ENCODE measurements at places on chromosomes 5 and 9.
A peak's percentile ranks its signal among the peaks of the same experiment; 100 is the strongest.

GRCh38 chr5:36450229-36451014, 148.7 kb upstream of the RANBP3L start:
- DNase-seq = no peak

DNA sequence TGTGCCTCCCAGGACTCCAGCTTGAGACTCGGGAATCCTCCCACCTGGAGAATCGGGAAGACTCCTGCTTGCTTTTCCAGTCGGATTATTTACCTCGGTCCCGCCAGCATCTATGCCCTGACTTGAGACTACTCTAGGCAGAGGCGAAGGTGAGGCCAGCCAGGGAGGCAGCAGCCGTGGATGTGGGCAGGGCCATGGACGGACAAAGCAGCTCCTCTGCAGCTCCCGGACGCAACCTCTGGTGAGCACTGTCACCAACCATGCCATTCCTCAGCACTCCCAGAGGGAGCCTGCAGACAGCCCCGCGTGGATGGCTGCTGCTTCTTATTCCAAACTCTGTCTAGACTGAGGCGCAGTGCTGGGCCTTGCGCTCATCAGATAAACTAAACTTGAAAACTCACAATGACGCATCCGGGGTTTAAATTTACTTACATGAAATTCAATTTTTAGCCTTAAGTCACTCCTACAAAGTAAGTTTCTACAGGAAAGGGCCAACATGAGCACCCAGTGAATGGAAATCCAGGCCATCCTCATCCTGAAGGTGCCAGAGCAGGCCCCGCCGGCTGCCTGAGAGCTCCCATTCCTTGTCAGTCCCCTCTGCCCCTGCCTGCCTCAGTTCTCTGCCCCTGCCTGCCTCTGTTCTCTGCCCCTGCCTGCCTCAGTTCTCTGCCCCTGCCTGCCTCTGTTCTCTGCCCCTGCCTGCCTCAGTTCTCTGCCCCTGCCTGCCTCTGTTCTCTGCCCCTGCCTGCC, 17.8 kb downstream of the MED10 start:
- DNase-seq = no peak

GRCh38 chr9:10274175-10274574, 338.6 kb downstream of the PTPRD start:
- DNase-seq = no peak

- DNase-seq = no peak
Observed at GRCh38 chr5:404666-405241, 38.2 kb upstream of the EXOC3 start.

GRCh38 chr9:84597131-84597530, 72.4 kb upstream of the NTRK2 start:
- no peak for DNase-seq

- no peak for DNase-seq
Observed at GRCh38 chr5:30237189-30237588, 956.3 kb upstream of the CDH6 start.

- DNase-seq = no peak
Observed at GRCh38 chr9:92749071-92749933, 15.3 kb downstream of the BICD2 start.

DNA sequence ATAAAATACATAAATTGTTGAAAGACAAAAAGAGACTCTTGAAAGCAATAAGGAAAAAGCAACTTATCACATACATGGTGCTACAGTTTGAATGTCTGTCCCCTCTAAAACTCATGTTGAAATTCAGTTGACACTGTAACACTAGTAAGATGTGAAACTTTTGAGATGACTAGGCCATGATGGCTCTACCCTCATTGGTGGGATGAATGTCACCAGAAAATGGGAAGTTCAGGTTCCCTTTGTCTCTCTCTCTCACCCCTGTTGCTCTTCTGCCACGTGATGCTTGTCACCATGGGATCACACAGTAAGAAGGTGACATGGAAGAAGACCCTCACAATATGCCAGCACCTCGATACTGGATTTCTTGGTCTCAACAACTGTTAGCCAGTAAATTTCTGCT, 50.3 kb upstream of the SPTLC1 start:
- no peak for DNase-seq

- DNase-seq = no peak
Observed at GRCh38 chr5:55758231-55758630, 20.4 kb downstream of the DDX4 start.

GRCh38 chr9:109705515-109705914, 74.5 kb upstream of the PALM2AKAP2 start:
- DNase-seq = no peak

GRCh38 chr5:88675708-88676636, 207.0 kb downstream of the MEF2C start:
- DNase-seq = no peak

DNA sequence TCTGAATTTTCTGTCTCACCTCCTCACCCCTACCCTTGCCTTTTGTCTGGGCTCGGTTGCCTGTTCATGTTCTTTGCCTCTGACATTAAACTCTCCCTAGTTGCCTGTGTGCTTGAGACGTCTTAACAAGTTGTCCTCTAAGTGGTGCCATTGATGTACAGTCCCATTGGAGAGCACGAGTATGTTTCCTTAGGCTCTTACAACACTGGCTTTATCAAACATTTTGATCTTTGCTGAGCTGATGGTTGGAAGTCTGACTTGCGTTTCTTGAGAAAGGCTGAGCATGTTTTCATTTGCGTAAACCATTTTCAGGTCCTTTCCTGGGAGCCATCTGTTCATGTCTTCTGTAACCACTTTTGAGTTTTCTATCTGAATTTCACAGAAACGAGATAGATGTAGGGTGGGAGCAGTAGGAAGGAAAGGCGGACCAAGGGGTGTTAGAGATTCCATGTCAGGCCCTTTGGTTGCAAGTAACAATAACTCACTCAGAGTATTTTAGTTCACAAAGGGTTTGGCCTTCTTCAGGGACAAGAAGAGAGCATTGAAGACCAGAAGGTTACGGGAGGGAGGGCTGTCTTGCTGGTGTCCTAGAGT, 35.4 kb downstream of the OTULIN start:
- DNase-seq = no peak

GRCh38 chr5:105836268-105836667, 1834.5 kb downstream of the EFNA5 start:
- no peak for DNase-seq

DNA sequence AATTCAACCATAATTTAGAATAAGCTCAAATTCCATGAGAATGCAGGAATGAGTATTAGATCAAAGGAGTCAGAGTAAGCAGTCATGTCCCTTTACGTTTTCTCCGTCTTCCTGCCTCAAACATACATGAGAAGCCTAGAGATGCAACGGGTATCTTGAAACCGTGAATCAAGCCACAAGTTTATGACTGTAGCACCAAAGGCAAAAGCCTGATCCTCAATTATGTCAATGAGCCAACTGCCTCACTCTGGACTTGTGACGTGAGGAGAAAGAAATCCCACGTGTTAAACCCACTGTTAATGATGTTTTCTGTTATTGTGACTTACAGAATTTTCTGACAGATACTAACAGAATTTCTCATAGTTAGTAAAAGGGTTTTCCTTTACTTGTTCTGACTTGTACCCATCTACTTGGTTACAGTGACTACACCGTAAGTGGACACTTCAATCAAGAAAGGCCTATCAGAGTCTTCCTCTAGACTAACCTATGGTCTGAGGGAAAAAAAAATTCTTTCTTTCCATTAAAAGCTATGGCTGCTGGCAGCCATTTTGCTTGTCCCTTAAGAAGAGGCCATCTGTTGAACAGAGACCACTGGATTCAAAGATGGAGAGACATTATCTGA, 35.3 kb upstream of the HK3 start:
- DNase-seq = no peak

GRCh38 chr5:180313677-180314505, 22.0 kb upstream of the MAPK9 start:
- DNase-seq = peak; percentile 46

- DNase-seq = no peak
Observed at GRCh38 chr9:27564670-27565069, 8.6 kb downstream of the C9orf72 start.

DNA sequence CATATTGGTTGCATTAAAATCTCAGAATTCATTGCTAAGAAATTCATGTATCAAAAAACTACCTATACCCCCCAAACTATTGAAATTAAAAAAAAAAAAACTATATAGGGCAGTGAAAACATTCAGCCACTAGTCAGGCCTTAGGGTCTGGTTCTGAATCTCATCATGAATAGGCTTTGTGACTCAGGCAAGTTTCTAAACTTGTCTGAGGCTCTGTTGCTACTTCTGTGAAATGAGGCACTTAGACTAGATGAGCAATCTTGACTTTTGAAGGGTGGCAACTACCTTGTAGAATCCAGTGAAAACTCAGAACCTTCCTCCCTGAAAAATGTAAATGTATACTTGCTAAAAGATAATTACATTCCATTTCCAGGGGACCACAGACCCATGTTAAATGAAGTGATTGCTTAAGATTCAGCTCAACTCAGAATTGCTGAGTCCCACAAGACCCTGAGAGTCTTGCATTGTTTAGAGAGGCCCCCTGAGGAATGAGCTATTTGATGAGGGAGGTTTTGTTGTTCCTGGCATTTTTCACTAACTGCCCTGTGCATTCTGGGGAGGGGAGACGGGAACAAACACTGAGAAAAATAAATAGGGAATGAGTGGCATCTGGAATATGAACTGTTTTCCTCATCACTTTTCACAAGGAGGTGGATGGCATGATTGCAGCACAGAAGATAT, 29.5 kb downstream of the RAI14 start:
- no peak for DNase-seq

DNA sequence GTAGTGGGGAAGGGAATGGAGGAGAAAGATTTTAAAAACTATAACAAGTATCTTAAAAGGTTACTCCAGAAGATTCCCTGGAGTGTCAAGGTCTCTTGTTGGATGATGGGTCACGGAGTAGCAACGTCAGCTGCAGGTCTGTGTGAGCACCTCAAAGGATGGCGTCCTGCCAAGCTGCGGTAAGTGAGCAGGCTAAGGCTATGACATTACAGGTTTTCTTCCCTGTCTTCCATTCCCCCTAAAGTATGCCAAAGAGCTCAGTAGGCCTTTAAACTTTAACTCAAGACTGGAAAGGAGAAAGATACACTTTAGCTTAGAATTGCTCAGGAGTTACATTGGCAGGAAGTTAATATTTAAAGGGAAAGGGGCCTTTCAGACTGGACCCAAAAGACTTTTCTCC, 17.5 kb downstream of the SPOCK1 start:
- DNase-seq = no peak

DNA sequence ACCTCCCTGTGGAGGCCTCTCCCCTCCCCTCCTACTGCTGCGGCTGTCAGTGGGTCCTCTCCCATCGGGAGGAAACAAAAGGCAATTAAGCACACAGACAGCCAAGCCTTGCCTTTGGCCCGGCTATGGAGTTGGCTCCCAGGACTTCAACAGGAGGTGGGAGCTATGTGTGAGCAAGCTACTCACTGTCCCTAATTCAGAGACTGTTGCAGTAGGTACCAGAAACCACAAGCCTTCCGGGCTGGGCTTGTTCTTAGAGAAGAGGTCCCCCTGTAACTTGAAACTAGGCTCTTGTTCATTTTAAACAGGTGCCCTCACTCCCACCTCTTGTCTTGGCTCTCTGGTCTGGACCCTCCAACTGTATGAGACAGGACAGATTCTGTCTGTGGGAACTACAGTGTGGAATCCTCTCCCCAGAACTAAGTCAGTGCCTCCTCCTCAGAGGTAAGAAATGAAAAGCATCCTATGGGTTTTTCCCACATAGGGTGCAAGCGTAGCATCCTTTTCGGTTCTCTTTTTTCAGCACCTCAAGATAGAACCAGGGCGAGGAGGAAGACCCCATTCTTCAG, 561.1 kb downstream of the EBF1 start:
- no peak for DNase-seq

DNA sequence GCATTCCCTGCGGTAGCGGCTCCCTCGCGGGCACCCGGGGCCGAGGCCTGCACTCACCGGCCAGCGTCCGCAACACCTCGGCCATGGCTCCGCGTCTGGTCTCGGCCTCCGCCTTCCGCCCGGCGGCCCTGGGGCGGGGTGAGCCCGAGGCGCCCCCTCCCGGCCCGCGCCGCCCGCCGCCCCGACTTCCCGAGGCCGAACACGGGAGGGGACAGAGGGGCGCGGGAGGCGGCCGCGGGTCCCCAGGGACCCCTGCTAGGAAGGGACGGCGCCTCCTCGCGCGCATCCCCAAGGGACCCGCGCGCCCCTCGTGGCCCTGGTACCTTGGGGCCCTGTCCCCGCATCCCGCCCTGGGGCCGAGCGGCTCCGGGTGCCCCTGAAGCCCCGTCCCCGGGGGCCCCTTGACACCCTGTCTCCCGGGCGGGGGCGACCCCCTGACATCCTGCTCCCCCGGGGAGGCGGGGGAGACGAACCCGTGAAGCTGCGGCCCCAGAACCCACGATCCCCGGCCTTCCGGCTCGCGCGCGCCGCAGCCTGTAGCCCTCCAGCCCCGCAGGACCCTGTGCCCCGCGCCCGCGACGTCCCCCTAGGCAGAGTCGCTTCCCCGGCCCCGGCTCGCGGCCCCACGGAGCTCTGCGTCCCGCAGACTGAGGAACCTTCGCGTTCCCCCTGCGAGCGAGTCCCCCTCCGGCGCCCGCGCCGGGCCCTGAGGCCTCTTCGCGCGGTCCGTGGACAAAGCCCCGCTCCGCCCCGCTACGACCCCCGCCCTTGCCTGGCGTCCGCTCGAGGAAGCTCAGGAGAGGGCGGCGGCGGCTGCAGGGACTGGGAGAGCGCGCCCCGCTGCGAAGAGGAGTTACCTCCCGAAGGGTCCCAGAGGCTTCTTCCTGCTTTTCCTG, at the start of gene ABO:
ABO (minus strand) TSS at position 97 of the 896 bp plus-strand sequence.
- no peak for DNase-seq

GRCh38 chr9:5425006-5425628, 12.6 kb downstream of the PLGRKT start:
- no peak for DNase-seq

GRCh38 chr5:174327317-174327864, 281.9 kb downstream of the NSG2 start:
- DNase-seq = no peak

DNA sequence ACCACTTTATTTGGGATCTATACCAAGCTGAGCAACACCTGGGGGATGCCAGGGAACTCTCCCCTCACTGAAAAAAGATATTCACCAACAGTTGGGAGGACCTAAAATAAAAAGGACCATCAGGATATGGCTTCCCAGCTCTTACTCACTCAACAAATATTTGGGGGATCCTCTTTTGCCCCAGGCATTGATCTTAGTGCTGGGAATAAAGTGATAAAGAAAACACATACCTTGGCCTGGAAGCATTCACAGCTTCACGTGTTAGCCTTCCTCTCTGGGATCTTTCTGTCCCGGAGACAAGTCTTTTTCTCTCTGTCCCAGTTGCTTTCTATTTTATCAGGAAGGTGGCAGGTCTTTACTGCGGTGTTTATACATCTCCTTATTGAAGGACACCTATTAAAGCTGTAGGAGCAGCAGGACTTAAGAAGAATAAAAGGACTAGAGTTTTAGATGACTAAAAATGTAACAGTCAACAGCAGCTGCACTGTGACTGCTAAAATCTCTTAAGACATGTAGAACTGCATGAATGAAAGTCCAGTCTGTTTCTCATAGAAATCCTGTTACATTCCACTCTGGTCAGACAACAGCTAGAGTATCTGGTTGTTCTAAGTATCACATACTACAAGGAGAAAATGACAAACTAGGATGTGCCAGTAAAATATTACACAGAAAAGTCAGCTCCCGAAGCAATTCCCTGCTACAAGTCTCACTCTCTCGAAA, 90.0 kb upstream of the ITGA2 start:
- DNase-seq = no peak

- no peak for DNase-seq
Observed at GRCh38 chr9:97473717-97474116, 27.7 kb upstream of the TMOD1 start.

All from activated CD4-positive, alpha-beta T cell treated with anti-CD3 and anti-CD28 coated beads for 1 hour (primary cell).